Activated CD4-positive, alpha-beta T cell treated with anti-CD3 and anti-CD28 coated beads for 48 hours (primary cell): ENCODE measurements at places on chromosomes 4 and X.
A peak's percentile ranks its signal among the peaks of the same experiment; 100 is the strongest.

GRCh38 chr4:84708406-84709135, 125.6 kb downstream of the CDS1 start:
- DNase-seq: no peak

DNA sequence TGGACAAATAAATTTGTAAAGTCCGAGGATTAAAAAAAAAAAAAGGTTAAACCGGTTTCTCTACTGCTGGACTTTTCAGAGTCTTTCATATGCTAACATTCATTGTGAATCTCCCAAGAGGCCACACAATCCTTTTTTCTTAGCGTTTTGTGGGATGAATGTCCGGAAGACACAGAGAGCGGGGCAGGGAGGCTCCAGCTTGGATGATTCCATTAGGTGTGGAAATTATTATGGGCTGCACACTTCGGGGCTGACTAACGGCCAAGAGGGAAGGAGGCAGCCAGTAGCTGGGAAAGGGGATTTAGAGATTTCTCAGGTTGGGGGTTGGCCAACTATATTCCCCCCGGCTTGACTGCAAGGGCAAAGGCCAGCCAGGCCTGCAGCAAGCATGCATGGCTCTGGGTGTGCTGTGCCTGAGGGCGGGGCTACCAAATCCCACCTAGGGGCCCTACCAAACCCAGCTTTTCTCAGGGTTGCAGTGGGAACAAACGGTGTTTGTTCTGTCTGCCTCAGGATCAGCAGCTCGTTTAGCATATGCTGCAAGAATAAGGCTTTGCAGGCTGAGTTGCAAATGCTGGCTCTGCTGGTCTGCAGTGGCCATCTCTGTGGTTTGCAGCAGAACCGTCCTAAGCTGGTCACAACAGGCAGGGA, 28.6 kb downstream of the NYX start:
- DNase-seq: no peak

- DNase-seq: no peak
These were observed 394.2 kb downstream of the ARHGAP24 start for GRCh38 chr4:85869181-85869580.

DNA sequence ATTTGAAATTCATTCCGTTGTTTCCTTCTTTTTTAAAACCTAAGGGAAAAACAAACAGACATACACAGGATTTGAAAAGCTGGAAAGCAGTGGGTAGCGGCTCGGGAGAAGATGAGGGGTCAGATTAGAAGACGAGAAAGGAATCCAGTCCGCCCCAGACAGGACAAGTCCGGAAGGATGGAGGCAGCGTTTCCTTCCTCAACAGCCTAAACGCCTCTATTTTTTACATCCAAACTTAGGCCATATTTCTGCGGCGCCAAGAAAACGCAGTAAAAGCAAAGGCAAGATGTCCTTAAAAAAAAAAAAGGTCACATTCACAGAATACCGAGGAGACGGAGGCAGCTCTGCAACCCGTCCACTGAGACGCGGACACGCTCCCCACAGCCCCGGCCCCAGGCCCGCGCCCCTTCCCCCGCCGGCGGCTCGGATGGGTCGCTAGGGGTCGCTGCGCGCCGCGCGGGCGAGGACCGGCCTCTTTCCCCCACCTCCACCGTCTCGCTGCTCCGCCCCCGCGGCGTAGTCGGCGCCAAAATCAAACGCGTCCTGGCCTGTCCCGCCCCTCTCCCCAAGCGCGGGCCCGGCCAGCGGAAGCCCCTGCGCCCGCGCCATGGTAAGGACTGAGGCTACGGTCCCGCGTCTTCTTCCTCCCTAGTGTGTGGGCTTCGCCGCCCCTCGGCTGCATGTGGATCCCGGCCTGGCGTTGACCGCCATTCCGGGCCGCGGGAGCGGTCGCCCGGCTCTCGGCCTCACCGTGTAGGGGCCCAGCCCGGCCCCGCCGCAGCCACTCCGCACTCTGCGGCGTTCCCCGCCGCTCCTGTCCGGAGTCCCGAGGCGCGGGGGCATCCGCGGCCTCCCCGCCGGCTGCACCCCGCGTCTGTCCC, at the start of gene MND1:
Gene MND1, plus strand, starts transcription at position 558 of the 881 bp plus-strand sequence. Its CDS starts 50 bp downstream, at position 608.
- DNase-seq: peak; percentile 96

- no peak for DNase-seq
These were observed 11.3 kb upstream of the PRDM8 start for GRCh38 chr4:80185787-80186548.

DNA sequence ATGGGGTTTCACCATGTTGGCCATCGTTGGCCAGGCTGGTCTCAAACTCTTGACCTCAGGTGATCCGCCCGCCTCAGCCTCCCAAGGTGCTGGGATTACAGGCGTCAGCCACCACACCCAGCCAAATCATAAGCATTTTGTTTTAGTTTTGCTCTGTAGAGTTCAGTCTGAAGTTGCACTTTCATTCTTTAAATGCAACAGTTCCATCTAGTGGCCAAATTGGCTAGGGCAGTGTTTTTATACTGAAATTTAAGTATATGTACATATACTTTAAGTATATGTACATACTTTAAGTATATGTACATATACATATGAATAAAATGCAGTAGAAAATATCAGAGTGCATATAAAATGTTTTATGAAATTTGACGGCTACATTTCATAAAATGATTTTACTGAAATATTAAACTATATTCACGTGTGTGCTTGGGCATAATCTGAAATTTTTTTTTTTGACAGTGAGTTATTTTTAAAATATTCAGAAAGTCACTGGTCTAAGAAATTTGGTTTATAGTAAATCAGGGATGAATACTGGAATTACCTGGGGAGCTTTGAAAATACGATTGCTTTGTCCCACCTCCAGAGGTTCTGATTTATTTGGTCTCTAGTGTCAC, 145.5 kb downstream of the NWD2 start:
- peak; percentile 32 for DNase-seq

- DNase-seq: no peak
These were observed 378.8 kb upstream of the NOCT start for GRCh38 chr4:138636781-138637180.
